ENCODE measurements at places on chromosomes 13 and 19. TPM values are rescaled to one million over a fixed set of nuclear protein-coding genes. Genes with fewer than 3 reads are reported as not detected.

The CEACAM1 gene
- 4.3 TPM for polyA plus RNA-seq

- DNase-seq = no peak
- H3K4me1 ChIP-seq = peaks cover 45% of the 10 kb centered on the region
- no peak overlapping the region for H3K4me3 ChIP-seq
- no peaks in the 10 kb centered on the region for H3K27me3 ChIP-seq
These were observed 3.1 kb upstream of the TYROBP start for GRCh38 chr19:35911173-35911572.

The KISS1R gene
- polyA plus RNA-seq = 0.42 TPM

DNA sequence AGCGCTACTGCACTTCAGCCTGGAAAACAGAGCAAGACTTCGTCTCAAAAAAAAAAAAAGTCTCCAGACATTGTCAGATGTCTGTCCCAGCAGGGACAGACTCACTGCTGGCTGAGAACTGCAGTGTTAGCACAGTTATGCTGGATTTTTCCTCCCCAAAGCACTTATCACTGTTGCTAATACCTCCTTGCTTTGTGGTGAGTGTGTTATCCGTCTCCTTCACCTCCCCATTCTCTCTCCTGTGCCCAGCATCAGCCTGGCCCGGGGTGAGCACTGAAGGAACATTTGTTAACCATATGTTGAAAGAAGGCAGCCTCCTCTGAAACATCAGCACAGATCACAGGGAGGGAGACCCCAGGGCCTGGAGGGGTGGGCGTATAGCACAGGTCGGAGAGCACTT is 11.3 kb downstream of the MYO9B start:
- H3K27ac ChIP-seq = no peak overlapping the region
- no peaks in the 10 kb centered on the region for H3K27me3 ChIP-seq
- no peak for DNase-seq
- H3K36me3 ChIP-seq = no peaks in the 10 kb centered on the region

- H3K27me3 ChIP-seq = peaks cover 6% of the 10 kb centered on the region
- H3K36me3 ChIP-seq = no peaks in the 10 kb centered on the region
- H3K4me3 ChIP-seq = no peak overlapping the region
- H3K4me1 ChIP-seq = no peaks in the 10 kb centered on the region
These were observed 121.5 kb upstream of the SLC10A2 start for GRCh38 chr13:103187721-103188156.

DNA sequence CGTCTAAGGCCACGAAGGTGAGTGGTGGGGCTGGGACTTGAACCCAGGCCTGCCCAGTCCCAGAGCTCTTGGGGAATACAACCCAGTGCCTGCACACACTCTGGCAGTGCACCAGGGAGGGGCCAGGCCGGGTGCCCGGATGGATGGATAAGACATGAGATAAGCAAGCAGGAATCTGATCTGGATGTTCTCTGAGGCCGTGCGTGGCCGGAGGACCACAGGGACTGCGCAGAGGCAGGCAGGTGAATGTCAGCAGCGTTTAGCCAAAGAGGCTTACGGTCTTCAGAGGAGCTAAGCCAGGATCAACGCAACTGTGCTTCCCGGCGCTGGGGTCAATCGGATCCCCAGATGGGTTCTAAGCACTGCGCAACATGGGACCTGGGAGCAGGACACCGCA is 1.5 kb downstream of the ZNF787 start:
- H3K36me3 ChIP-seq = no peaks in the 10 kb centered on the region
- H3K4me1 ChIP-seq = peaks cover 45% of the 10 kb centered on the region
- H3K27me3 ChIP-seq = no peaks in the 10 kb centered on the region
- H3K4me3 ChIP-seq = peak overlapping the region; percentile 93

DNA sequence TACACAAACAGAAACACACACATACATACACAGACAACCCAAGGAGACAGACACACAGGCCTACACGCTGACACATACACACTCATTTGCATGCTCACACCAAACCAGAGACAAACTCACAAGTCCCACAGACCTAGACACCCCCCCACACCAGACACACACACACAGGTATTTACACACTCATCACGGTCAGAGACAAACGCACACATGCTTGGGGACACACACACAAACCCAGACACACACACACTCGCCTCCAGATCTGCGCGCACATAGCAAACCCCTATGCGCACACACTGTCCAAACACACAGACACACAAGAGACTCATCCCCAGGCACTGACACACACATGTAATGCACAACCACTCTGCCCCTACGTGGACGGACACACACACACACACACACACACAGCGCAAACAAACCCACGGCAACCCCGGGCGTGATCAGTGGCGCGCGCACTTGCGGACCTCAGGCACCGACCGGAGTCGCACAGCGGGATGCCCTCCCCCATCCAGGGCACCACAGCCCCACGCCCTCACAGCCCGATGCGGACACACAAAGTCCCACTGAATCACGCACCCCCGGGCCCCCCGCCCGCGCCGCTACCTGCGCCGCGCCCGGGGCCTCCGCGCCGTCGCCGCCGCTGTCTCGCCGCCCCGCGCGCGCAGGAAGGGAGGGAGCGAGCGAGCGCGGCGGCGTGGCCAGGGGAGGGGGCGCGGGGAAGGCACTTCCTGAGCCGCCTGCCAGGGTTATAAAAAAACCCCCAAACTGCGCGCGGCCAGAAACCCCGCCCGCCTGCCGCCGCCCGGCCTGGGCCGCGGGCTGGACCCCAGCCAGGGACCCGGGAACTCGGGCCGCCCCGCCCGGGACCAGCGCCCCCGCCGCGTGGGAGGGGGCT is at the start of gene ADAMTS10:
Gene ADAMTS10 (minus strand): TSS at position 675 of the 895 bp plus-strand sequence. CDS start 5,005 bp downstream, outside the sequence.
- peaks cover 19% of the 10 kb centered on the region for H3K4me1 ChIP-seq
- H3K4me3 ChIP-seq = peak within 1 kb of the TSS; percentile 95
- H3K27me3 ChIP-seq = peaks cover 58% of the 10 kb centered on the region
- H3K36me3 ChIP-seq = peaks cover 23% of the 10 kb centered on the region
- DNase-seq = no peak

DNA sequence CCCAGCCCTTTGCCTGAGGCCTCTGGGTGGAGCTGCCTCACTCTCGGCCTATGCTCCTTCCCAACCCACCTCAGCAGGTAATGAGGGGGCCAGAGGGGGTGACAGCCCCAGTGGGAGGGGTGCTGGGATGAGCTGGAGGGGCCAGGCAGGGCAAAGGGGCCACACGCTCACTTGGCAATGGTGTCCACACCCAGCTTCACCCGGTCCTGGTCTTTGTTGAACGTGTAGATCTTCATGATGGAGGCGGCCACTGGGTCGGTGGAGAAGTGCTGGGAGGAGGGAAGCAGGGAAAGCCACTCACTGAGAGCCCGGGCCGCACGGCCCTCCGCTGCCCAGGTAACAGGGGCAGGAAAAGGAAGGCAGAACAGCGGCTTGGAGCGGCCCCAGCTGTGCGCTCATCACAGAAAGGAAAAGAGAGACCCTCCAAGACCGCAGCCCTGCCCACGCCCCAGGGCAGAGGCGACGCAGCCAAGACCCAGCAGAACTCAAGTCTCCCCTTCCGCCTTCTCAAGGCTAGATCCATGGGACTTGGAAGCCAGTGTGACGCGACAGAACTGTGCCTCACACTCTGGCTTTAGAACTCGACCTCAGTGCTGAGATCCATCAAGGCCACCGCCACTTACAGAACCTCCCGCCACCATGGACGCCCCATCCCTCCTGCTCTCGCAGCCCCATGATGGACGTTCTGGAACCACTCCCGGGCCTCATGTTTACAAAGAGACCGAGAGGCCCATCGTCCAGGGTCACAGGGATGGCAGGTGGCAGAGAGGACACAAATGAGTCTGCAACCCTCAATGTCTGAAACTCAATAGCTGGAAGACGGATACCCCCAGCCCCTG is 9.2 kb downstream of the UBXN6 start:
- H3K4me1 ChIP-seq = no peaks in the 10 kb centered on the region
- no peaks in the 10 kb centered on the region for H3K27me3 ChIP-seq
- H3K27ac ChIP-seq = no peak overlapping the region
- no peak for DNase-seq
- no peak overlapping the region for H3K4me3 ChIP-seq
- no peaks in the 10 kb centered on the region for H3K36me3 ChIP-seq

The CDX2 gene
- polyA plus RNA-seq = not detected

- H3K27me3 ChIP-seq = peaks cover 18% of the 10 kb centered on the region
- H3K27ac ChIP-seq = no peak overlapping the region
- no peaks in the 10 kb centered on the region for H3K36me3 ChIP-seq
These were observed 402.5 kb upstream of the HTR2A start for GRCh38 chr13:47299304-47299703.

- H3K36me3 ChIP-seq = no peaks in the 10 kb centered on the region
- peaks cover 8% of the 10 kb centered on the region for H3K4me1 ChIP-seq
- no peak overlapping the region for H3K27ac ChIP-seq
- H3K27me3 ChIP-seq = peaks cover 59% of the 10 kb centered on the region
- no peak for DNase-seq
These were observed 148.6 kb downstream of the IER2 start for GRCh38 chr19:13298565-13299481.

DNA sequence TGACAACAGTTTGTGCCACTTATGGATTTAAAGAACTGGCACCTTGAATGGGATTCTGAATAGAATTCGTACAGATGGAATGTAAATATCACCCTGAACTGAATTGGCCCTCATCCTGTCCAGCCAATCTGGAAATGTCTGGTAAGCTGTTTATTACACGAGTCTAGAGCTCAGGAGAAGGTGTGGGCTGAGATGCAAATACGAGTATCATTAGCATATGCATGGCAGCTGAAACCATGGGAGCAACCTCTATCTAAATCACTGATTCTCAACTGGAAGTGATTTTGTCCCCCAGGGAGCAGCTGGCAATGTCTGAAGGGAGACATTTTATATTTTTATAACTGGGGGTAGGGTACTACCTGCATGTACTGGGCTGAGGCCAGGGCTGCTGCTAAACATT is 15.6 kb upstream of the VWA8 start:
- no peaks in the 10 kb centered on the region for H3K27me3 ChIP-seq
- no peak for DNase-seq
- no peaks in the 10 kb centered on the region for H3K36me3 ChIP-seq
- no peak overlapping the region for H3K4me3 ChIP-seq

DNA sequence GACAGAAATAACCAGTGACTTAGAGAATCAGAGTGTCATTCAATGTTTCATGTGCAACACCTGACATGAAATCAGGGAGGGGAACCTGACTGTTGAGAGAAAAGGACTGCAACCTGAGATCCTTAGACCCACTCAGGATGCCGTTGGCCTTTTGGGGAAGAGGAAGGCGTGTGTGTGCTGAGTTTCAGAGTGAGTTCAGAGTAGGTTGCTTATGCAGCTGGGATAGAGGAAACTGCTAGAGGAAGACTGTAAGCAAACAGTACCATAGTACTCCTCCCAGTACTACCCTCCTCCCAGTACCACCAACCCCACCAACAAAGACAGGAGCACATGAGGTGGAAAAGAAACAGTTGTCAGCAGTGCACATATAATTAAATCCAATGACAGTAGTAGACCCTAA is 63.7 kb downstream of the KL start:
- H3K27ac ChIP-seq = no peak overlapping the region
- no peaks in the 10 kb centered on the region for H3K36me3 ChIP-seq
- peaks cover 6% of the 10 kb centered on the region for H3K4me1 ChIP-seq
- no peak overlapping the region for H3K4me3 ChIP-seq

GRCh38 chr13:72889495-72889894 is 107.6 kb downstream of the PIBF1 start:
- H3K4me3 ChIP-seq = no peak overlapping the region
- H3K27me3 ChIP-seq = no peaks in the 10 kb centered on the region
- no peak overlapping the region for H3K27ac ChIP-seq

GRCh38 chr19:14027856-14028450 is at the start of gene RLN3:
Gene RLN3 (plus strand): TSS chr19:14028148. CDS start chr19:14028205, 57 bp downstream.
- H3K27ac ChIP-seq = peak within 1 kb of the TSS; percentile 96
- peak within 1 kb of the TSS; percentile 30 for H3K4me3 ChIP-seq
- H3K36me3 ChIP-seq = no peaks in the 10 kb centered on the region
- peaks cover 48% of the 10 kb centered on the region for H3K4me1 ChIP-seq
- DNase-seq = no peak

GRCh38 chr13:44278166-44278565 is 95.5 kb upstream of the SERP2 start:
- H3K4me1 ChIP-seq = peaks cover 54% of the 10 kb centered on the region
- H3K36me3 ChIP-seq = peaks cover 16% of the 10 kb centered on the region
- peaks cover 14% of the 10 kb centered on the region for H3K27me3 ChIP-seq
- no peak overlapping the region for H3K4me3 ChIP-seq
- DNase-seq = no peak
- peak overlapping the region; percentile 76 for H3K27ac ChIP-seq

- H3K4me3 ChIP-seq = no peak overlapping the region
- no peaks in the 10 kb centered on the region for H3K27me3 ChIP-seq
- H3K27ac ChIP-seq = no peak overlapping the region
- H3K36me3 ChIP-seq = peaks cover 22% of the 10 kb centered on the region
- DNase-seq = no peak
These were observed 27.5 kb downstream of the HSPH1 start for GRCh38 chr13:31134039-31134711.

GRCh38 chr13:29999492-30000369 is 149.3 kb upstream of the UBL3 start:
- no peak overlapping the region for H3K4me3 ChIP-seq
- peaks cover under 1% of the 10 kb centered on the region for H3K27me3 ChIP-seq
- H3K36me3 ChIP-seq = no peaks in the 10 kb centered on the region
- H3K4me1 ChIP-seq = no peaks in the 10 kb centered on the region

DNA sequence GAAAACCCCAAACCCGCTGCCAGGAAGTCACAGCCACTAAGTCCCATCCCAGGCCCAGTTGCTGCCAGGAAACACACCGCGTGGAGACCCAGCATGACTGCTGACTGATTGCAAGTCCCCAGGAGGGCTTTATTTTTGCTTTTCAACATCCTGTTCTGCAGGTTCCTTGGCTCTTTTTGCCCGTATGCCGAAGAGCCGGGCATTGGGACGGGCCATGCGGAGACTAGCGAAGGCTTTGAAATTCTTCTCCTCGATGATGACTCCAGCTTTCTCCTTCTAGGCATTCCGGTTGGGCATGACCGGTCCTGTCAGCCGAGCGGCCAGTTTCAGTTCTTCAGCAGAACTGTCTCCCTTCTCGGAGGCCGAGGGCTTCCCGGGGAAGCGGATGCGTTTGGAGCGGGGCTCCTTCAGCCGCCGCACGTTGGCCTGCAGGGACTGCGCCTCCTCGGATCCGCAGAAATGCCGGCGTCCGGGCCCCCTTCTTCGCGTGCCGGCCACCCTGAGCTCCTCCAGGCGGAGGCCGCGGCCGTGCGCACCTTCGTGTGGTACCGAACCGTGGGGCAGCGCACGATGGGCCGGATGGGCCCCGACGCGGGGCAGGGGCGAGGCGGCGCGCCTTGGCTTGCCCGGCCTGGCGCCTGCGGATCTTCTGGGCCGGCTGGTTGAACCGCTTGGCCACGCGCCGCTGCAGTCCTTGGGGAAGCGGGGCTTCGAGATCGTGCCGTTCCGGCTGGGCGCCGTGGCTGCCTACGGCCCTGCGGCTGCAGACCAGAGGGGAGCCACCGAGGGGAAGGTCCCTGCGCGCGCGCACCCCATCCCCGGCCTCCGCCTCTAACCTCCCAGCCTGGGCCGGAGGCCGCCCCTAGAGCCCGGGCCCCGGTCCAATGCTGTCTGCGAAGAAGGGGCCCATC is 15.2 kb downstream of the ZSCAN5C start:
- H3K36me3 ChIP-seq = no peaks in the 10 kb centered on the region
- peaks cover 13% of the 10 kb centered on the region for H3K27me3 ChIP-seq
- H3K27ac ChIP-seq = no peak overlapping the region
- no peak for DNase-seq
- peak overlapping the region; percentile 63 for H3K4me3 ChIP-seq

The TMEM150B gene
- polyA plus RNA-seq = not detected

The ZNF433 gene
- polyA plus RNA-seq = 2.2 TPM

GRCh38 chr13:40876020-40876738 is 86.8 kb downstream of the SLC25A15 start:
- no peaks in the 10 kb centered on the region for H3K4me1 ChIP-seq
- H3K36me3 ChIP-seq = peaks cover 64% of the 10 kb centered on the region
- no peak overlapping the region for H3K4me3 ChIP-seq
- no peak overlapping the region for H3K27ac ChIP-seq

The MCEMP1 gene
- polyA plus RNA-seq = not detected
